ENCODE measurements at places on chromosomes 1 and 21. TPM values are rescaled to one million over a fixed set of nuclear protein-coding genes. Genes with fewer than 3 reads are reported as not detected.

DNA sequence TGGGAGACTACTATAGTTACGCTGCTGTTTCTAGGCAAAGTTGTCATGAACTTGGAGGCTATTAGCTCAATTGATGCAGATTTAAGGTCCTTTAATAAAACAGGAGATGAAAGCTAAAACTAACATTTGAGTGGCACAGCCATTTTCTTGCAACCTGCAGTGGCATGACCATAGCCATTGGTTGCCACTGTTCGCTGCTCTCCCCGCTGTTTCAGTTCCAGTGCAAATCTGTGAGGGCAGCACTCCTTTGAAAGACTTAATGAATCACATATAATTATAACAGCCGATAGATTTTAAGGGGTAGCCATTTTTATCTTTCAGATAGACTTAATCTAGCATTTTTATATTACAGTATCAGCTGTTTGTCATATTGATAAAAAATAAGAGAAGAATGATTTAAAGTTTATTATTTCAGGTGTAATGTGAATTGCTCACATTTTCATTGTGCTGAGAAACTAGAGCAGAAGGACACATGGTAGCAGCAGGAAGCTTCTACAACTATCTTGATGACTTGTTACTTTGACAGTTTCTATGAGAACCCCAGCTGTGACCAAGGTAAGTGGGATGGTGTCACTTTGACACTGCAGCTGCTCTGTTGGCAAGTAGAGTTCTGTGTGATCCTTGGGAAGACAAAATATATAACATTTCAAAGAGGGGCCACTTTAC lies 203.7 kb downstream of the PLA2G4A start:
- DNase-seq = no peak

Gene SLC26A9
- total RNA-seq = not detected

DNA sequence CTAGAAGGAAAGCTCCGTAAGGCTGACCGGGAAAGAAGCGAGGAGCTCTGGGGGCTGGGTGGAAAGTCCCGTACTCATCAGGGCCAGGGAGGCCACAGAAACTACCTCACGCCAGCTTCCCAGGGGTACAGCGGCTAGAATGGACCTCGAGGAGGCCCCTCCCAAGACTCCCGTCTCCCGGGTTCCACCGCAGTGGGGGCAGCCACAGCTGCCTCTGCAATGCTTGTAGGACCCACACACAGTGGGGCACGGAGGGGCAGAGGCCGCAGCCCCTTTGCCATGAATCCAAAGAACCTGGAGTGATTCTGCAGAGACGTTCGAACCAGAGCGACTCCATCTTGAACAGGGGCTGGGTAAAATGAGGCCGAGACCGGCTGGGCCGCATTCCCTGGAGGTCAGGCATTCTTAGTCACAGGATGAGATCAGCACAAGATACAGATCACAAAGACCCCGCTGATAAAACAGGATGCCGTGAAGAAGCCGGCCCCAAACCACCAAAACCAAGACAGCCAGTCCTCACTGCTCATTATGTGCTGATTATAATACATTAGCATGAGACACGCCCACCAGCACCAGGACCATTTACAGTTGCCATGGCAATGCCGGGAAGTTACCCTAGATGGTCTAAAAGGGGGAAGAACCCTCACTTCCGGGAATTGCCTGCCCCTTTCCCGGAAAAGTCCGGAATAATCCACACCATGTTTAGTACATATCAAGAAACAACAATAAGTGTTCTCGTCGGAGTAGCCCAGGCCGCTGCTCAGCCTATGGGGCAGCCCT lies 1.6 kb upstream of the ANKRD65 start:
- DNase-seq = no peak

Gene MEGF6
- total RNA-seq = 0.43 TPM

Gene LCE1E
- not detected for total RNA-seq

DNA sequence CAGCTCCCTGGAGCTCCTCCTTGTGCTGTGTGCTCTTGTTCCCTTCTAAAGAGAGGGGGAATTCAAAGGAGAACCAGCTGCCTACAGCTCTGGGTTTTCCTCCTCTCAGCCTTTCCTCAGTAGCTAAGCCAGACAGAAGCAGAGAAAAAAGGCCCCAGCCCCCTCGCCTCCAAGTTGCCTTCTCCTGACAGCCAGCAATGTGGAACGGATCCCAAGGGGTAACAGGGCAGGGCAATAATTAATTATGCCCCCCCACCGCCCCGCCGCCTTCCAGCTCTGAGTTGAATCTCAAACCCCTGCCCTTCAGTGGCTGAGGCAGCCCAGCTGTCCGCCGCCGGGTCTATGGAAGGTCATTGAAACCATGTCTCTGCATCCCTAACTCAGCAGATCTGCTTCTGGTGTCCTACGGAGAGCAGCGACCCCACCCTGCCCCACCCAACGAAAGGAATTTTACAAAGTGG lies 69.0 kb upstream of the GOLT1A start:
- DNase-seq = no peak

DNA sequence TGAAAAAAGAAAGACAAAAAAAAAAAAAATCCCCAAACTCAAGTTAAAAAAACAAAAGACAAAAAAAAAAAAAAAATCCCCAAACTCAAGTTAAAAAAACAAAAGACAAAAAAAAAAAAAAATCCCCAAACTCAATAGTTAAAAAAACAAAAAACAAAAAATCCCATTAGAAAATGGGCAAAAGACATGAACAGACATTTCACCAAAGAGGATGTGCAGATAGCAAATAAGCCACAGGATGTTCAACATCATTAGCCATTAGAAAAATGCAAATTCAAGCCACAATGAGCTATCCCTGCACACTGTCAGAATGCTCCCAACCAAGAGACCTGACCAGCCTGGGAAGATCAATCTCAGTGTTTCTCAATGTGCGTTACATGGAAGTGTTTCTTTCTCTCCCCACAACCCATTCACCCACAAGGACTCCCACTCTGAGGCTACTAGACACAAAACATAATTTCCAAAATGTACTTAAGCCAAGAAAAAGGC lies 33.9 kb downstream of the MRAP start:
- DNase-seq = no peak

Measured in activated T-cell treated with anti-CD3 and anti-CD28 coated beads, Interleukin-2, amount 50 U/mL, for 4 hours (primary cell).